Myometrial cell (primary cell): ENCODE measurements at places on chromosomes 3 and 15. TPM values are rescaled to one million over a fixed set of nuclear protein-coding genes. Genes with fewer than 3 reads are reported as not detected.

The XPC gene
- total RNA-seq, result 42.0 and 46.1 TPM in 2 replicates

The PIGZ gene
- total RNA-seq, result 1.7 and 2.1 TPM in 2 replicates

The FSTL1 gene
- 500 and 637 TPM in 2 replicates for total RNA-seq

The REC114 gene
- total RNA-seq, result not detected in 2 replicates

The CATSPER2 gene
- 0.58 and 2.1 TPM in 2 replicates for total RNA-seq

The SLCO2A1 gene
- total RNA-seq, result 0.18 and 0.58 TPM in 2 replicates
